Aorta (tissue), 5 donors: ENCODE measurements at places on chromosomes 13 and 19.

GRCh38 chr13:98693756-98694155 is 58.7 kb downstream of the SLC15A1 start:
- DNase-seq: no peak

- no peak for DNase-seq
These were observed 85.6 kb downstream of the COL4A2 start for GRCh38 chr13:110392510-110393240.

DNA sequence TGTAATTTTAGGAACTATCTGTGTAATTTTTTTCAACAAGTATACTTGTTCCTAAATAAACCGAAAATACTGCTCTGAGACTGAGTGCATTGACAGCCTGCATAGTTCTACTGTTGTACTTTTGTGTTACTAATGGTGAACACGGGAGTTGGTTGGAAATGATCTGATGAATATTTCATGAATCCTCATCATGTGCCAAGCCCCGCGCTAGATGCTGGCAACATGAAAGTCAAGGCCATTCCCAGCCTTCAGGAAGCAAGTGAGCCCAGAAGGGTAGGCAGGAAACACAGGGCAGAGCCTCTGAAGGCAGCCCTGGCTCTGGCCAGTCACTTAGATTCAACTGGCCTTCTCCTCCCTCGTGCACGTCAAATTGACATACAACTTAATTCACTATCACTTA is 106.1 kb downstream of the ABCC4 start:
- DNase-seq: no peak

- no peak for DNase-seq
These were observed 22.2 kb downstream of the FAM187B start for GRCh38 chr19:35206379-35206778.

DNA sequence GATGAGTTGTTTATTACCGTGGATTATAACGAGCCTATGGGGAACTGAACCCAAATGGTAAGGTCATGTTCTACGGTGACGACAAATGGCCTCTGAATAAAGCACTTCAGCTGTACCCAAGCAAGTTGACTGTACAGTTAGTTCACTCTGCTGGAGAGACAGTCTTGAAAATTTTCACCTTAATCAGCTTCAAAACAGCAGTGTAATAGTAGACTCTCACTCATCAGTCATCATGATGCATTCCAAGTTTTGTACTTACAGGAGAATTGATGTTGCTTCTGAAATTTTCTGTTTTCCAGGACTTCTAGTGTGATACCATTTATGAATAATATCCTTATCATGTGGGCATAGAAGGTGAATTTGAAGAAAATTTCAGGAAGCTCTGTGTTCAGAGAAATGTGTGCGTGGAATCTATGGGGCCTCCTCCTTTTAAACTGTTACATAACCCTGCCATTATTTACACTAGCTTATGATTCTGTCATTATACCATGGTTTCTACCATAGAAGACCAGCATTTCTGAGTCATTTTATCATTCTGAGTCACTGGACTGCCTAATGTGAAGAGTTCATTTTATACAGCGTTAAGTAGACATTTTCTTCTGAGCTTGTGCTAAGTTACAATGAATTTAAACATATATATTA is 96.9 kb downstream of the WDFY2 start:
- no peak for DNase-seq

- no peak for DNase-seq
These were observed 68.7 kb downstream of the POSTN start for GRCh38 chr13:37529751-37530385.
